ENCODE measurements at places on chromosomes 4 and X. TPM values are rescaled to one million over a fixed set of nuclear protein-coding genes. Genes with fewer than 3 reads are reported as not detected.
A peak's percentile ranks its signal among the peaks of the same experiment; 100 is the strongest.

GRCh38 chrX:10702031-10702430 lies 81.6 kb upstream of the MID1 start:
- DNase-seq, result no peak

DNA sequence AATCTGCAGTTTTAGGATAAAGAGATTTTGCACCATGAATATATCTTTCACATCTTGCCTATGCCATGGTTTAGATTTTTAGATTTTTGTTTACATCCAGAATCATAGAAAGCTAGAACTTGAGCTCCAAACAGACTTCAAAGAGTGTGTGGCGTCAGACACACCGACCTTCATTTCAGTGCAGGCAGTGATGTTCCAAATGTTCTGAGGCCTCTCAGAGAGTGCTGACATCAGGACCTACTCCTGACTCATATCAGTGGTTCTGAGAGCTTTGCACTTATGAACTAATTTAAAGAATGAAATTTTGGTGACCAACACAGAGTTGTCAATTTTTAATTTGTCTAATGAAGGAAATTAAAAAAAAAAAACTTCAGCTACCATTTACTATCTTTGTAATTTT lies 18.3 kb downstream of the CXCR3 start:
- DNase-seq, result no peak

DNA sequence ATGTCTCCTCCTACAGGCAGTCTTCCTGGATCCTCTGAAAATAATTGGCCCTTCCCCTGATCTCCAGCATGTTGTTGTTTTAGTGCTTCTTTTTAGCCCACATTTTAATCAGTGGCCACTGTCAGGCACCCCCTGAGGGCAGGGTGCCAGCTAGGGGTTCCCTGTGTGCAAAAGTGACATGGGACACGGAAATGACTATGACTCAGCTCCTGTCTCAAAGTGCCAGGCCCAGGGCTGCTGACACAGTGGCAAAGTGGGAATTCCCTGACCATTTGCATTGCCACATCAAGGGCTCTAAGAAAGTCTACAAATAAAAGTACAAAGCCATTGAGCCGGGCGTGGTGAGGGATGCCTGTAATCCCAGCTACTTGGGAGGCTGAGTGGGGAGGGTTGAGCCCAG lies 24.8 kb downstream of the HMX1 start:
- no peak for DNase-seq

DNA sequence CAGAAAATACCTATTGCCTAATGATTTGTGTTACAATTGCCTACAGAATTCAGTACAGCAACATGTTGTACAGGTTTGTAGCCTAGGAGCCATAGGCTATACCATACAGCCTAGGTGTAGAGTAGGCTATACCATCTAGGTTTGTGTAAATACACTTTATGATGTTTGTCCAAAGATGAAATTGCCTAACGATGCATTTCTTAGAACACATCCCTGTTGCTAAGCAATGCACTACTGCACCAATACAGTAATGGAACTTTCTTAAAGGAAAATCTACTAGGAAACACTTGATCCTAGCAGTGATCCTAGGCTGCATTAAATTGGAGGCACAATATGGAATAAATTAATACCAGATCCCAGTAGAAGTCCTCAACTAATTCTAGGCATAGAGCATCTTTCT lies 18.3 kb downstream of the NOA1 start:
- DNase-seq, result no peak

DNA sequence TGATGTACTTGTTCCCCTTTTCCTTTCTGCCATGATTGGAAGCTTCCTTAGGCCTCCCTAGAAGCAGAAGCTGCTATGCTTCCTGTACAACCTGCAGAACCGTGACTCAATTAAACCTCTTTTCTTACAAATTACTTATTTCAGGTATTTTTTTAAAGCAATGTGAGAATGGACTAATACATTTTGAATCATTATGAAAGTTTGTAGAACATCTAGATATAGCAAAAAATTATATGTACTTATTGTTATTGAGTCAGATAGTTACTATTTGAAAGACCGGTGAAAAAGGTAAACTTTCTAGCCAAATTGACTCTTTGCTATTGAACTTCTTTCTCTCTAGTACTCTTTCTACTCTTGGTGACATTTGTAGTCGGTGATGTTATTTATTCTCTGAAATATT lies 777.3 kb upstream of the GALNTL6 start:
- no peak for DNase-seq

GRCh38 chr4:100184787-100185186 lies 5.5 kb downstream of the DDIT4L start:
- no peak for DNase-seq

DNA sequence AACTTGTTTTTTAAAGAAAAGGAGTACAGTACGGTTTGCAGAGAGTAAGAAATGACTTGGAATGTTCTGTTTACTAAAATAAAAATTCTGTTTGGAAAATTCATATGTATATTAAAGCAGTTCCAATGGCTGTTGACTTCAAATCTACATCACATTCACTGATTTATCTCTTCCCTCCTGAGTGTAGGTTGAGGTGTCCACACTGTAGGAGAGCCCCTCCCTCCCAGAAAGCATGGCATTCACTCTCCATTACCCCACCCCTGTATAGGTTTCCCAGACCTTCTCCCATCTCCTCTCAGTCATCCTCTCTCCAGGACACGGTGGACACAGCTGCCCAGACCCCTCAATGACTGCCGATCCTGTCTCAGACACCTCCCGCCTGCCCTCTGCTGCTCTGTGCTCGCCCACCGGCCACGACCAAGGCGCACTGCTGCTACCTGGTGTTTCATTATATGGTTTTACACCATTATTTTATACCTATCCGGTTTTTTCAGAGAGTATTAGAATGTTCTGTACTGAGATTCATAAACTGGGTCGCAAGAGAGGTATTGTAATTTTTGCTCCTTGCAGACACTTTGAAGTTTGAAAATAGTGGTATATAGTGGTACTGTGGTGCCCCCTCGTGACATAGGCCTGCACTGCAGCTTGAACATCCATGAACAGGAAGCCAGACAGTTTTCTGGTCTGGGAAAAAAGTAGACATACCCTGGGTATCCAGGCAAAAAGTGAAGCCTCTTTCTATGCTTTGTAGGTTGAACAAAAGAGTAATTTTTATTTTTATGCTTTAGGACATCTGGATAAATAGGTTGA lies 38.8 kb upstream of the BEX4 start:
- peak; percentile 63 for DNase-seq

DNA sequence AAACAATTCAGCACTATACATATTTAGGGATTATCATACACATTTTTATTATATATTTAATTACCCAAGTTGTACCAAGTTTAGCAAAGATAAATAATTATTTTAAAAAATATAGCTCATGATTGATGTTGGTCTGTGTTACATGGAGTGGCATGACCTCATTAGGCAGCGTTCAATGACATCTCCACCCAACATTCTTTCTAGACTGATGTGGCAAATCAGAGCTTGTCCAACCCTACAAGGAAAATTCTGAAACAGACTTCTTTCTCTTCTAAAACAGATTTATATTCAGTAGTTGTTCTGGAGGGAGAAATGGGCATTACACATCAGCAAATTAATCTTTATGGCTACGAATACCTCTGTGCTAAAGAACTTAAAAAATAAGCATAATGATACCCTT lies 189.7 kb downstream of the PDGFC start:
- DNase-seq, result no peak

DNA sequence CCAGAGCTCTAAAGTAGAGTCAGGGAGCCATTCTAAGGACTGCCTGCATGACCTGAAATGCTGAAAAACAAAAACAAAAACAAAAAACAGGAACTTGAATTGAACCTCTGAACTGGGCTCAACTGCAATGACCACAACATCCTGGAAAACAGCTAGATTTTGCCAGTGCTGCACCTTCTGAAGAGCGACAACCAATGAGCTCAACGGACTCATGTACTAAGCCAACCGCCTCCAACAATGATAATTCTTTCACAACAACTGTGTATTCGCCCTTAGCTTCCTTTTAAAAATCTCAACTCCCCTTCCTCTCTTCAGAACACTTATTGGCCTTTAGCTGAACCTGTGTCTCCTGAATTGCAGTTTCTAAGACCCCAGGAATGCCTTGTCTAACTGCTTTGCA lies 69.8 kb downstream of the HAUS3 start:
- no peak for DNase-seq

DNA sequence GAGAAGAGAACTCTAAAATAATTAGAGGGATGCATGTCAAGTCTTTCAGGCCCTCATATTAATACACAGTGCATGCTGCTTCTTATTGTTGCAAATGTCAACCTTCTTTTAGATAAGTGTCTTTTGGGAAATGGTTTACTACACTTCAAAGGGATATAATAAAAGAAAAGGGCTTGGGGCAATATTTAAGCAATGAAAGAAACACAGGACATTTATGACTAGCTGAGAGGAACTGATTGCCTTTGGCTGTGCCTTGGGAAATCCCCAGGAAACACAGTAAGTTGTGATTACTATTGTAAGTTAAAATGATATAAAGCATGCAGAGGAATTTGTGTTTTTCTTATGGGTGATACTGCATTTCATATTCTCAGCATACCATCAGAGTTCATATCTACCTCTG lies 1036.2 kb upstream of the GRID2 start:
- no peak for DNase-seq

GRCh38 chr4:26238426-26238777 lies 82.4 kb upstream of the RBPJ start:
- no peak for DNase-seq

- DNase-seq, result no peak
Measured at GRCh38 chr4:142683997-142684396, 162.1 kb downstream of the INPP4B start.

GRCh38 chrX:116409219-116409618 lies 27.2 kb upstream of the SLC6A14 start:
- no peak for DNase-seq

DNA sequence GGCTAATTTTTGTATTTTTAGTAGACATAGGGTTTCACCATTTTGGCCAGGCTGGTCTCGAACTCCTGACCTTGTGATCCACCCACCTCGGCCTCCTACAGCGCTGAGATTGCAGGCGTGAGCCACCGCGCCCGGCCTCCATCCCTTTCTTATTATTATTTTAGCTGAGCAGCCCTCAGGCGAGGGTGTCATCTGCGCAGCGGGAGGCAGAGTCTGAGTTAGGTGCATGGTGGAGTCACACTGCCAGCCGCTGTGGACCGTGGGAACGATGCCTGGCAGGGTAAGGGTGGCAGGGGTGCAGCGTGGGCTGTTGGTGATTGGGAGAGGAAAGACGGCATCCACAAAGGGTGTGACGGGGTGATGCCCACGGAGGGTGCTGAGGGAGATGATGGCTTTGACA lies 491.8 kb upstream of the FAT1 start:
- DNase-seq, result no peak

DNA sequence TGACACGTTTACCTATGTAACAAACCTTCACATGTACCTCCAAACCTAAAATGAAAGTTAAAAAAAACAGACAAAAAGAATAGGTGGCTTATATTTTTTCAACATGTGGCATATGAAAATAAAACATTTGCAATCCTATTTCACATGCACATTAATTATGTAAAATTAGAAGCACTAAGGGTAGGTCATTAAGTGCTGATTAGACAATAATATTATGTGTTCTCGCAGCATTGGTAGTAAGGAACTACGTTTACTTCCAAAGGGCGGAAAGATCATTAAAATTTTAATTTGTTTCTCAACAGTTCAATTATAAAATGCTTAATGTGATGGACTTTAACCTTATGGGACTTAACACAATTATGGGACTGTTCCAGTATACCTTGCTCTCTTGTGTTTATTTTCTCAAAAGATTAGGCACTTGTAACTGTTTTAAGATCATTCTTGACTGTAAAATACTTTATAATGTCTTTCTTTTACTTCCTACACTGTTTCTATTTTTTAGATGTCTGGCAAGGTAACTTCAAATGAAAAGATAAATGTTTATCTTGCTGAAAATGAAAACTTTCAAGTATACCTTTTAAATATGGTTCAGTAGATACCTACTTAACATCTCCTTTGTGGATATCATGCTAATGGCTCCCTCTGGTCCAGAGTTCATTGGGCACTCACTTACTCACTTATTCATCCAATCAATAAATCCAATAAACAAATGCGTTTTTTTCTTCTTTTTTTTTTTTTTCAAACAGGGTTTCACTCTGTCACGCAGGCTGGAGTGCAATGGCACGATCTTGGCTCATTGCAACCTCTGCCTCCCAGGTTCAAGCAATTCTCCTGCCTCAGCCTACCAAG lies 202.0 kb downstream of the ARAP2 start:
- no peak for DNase-seq

DNA sequence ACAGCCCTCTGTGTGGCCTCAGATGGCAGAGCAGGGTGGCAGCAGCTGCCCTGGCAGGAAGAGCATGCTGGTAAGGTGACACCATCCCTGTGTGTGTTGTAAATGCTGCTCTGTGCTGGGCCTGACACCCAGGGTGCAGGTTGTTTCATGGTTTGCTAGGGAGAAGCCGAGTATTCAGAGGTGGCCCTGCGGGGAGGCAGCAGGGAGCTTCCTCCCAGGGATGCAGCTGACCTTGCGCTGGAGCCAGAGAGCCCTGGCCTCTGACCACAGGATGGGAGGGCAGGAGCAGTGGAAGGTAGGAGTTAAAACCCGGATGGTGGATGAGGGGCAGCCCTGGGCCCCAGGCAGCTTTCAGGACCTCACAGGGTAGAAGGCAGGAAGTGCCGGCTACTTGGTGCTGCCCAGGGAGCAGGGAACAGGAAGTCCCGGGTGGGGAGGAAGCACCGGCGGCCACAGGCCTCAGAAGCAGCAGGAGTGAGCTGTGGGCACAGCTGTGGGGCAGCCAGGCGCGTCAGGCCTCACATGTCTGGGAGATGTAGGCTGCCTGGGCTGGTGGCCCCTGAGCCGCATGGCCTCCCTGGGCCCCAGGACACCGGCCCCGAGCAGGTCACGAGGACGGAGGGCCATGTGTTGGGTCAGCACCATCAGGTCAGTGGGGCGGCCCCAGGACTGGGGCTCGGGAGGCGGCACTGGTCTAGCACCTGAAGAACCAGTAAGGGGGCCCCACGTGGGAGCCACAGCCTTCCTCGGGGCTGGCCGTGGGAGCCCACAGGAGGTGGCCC lies 19.1 kb downstream of the SH3BP2 start:
- peak; percentile 34 for DNase-seq

DNA sequence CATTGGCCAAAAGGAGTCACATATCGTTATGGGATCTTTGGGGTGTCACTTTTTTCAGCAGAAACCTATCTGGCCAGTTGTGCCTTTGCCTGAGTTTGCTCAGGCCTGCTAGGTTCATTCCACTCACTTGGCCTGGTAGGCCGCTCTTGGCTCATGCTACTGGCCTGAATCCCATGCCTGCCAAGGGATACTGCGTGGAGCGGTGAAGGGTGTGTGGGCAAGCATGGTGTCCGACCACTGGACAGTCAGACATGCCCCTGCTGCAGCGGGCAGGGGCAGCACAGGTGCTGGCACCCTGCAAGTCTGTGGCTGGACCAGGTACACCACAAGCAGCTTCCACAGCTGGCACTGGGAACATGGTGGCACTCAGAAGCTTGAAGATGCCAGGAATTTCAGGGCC lies 11.3 kb upstream of the PPM1K start:
- DNase-seq, result no peak

The PABPC1L2A gene
- total RNA-seq, result 0.23 TPM

The HSFX2 gene
- total RNA-seq, result not detected

The ARL9 gene
- 1.3 TPM for total RNA-seq

The ENAM gene
- not detected for total RNA-seq

The SLITRK4 gene
- 2.0 TPM for total RNA-seq

The PASD1 gene
- total RNA-seq, result not detected

The LGI2 gene
- total RNA-seq, result 4.6 TPM

The FRG2 gene
- total RNA-seq, result not detected
